ENCODE measurements at places on chromosomes 11 and 22.

DNA sequence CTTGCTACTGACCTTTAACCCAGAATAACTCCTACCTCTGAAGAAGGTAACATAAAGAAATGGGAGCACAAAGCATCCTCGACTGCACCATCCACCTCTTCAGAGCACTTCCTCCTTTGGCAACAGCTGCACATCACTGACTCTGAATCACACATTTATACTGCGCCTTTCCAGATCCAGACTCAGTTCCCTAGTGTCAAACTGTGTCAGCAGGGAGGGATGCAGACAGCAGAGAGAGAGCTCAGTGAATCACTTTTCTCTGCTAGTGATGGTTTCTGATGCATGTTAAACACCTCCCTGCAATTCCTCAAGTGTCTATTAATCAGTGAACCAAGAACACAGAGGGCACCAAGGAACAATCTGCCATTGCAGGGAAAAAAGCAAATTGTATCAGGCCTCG, 118.9 kb downstream of the PLEKHA7 start:
- no peak for DNase-seq

GRCh38 chr11:111045407-111045803, 200.1 kb upstream of the POU2AF2 start:
- no peak for DNase-seq

- no peak for DNase-seq
These were observed 69.9 kb upstream of the RTL6 start for GRCh38 chr22:44567846-44568493.

- no peak for DNase-seq
These were observed 73.3 kb upstream of the AMPD3 start for GRCh38 chr11:10381736-10382135.

DNA sequence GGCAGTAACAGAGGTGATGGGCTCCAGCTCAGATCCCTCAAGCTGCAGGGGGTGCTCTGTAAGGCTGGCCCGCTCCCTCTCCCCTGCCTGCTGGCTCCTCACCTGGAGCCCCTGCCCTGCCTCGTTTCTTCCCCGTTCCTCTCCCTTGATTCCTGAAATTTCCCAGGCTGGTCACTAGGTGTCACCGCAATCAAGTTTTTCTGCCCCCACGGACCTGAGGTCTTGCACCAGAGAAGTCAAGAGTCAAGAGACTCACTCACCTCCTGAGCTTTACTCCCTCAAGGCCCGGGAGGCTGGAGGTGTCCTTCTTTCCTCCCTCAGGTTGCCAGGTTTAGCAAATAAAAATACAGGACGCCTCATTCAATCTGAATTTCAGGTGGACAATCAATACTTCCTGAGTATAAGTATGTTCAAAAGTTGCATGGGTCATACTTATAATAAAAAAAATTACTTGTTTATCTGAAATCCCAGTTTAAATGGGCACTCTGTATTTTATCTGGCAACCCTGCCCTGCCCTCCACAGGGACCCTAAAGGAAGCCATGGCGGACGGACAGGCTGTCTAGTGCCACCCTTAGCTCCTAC, 69.2 kb downstream of the SCUBE1 start:
- no peak for DNase-seq

DNA sequence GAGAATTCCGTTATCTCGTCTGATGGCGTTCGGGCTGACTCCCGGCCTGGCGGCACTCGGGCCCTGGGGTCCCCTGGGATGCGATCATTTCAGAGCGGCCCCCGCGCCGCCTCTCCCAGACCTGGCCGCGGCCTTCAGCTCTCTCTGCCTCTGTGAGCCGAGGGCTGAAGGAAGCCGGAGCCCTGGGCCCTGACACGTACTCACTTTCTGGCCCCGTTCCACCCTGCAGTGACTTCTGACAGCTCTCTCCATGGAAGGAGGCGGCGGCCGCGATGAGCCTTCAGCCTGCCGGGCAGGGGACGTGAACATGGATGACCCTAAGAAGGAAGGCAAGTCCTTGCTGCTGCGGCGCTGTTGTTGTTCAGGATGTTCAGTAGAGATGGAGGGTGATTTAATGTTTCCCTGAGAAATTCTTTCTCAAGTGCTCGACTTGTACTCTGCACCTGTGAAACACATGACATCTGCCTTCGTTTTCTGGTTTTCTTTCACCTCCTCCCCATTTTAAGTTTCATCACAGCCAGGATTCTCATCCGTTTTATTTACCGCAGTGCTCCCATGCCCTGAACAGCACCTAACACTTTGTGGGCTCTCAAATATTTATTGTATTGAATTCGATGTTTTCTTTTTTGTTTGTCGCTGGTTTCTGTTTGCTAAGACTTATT, 612 bp downstream of the GTSE1 start:
- DNase-seq, result no peak

DNA sequence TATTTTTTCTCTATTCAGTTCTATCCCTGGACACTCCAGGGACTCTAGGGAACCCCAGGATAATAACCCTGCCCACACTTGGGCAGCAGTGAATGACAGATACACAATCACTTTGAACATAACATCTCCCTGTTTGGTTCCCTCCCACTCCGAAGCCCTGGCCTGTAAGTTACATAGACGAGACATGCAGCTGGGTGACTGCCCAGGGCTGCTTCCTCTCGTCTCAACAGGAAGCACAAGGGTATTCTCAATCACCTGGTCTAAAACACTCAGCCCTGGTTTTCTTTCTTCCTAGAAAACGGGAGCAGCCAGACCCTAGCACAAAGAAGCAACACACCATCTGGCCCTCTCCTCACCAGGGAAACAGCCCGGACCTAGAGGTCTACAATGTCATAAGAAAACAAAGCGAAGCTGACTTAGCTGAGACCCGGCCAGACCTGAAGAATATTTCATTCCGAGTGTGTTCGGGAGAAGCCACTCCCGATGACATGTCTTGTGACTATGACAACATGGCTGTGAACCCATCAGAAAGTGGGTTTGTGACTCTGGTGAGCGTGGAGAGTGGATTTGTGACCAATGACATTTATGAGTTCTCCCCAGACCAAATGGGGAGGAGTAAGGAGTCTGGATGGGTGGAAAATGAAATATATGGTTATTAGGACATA, 19.4 kb downstream of the LAYN start:
- DNase-seq, result no peak
